Activated naive CD4-positive, alpha-beta T cell treated with Interleukin-2 at 50 U/mL for 16 hours (primary cell): ENCODE measurements at places on chromosomes 13 and 19.

- no peak for DNase-seq
Measured at GRCh38 chr19:2719920-2720776, 1.0 kb downstream of the DIRAS1 start.

GRCh38 chr13:75312884-75313520 lies 169.0 kb downstream of the TBC1D4 start:
- DNase-seq, result peak; percentile 55

DNA sequence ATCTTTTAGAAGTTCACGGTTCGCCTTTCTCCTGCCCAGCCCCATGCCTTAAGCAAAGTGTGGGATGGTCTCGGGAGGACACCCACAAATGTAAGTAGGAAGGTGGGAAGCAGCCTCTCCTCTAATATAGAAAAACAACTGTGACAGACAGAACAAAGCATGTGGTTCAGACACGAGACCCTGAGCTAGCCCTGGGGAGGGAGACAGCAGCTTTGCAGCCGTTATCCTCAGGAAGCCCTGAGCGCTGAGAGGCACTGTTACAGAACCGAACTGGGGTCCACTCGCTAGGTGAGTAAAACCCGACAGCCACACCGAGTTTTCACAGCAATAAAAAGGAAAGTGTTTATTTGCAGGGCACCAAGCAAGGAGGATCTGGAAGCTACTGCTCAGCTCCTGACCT lies 210.6 kb downstream of the UQCRFS1 start:
- DNase-seq, result no peak

DNA sequence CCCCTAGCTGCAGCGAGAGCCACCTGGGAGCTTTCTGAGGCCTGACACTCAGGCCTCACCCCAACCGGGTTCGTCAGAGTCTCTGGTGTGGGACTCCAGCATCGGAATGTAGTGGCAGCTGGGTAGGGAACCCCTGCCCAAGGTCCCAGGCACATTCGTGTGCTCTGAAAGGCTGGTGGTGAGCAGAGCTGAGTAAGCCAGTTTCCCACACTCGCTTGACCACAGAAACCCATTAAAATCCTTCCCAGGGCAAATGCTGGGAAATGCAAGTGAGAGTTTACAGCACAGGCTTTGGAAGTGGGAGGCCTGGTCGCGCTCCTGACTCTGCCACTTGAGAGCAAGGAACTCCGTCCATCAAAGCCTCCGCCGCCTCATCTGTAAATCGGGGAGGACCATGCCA lies 4.2 kb downstream of the TRAPPC6A start:
- DNase-seq, result no peak

GRCh38 chr13:99270518-99270917 lies 12.3 kb upstream of the GPR18 start:
- DNase-seq, result no peak

DNA sequence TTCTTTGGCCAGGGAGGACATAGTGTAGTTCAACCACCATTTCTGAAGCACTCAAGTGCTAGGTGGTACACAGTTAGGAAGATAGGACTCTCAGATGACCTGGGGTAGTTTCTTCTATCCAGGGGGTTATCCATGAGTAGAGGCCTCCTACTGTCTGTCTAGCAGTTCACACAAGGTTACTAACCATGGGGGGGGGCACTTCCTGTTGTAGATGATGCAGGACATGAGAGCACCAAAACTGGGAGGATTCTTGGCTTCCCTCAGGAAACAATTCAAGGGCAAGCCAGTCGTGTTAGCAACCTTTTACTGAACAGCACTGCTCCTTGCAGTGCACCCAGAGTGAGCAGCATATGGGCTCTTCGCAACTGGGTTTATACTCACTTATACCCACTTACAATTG lies 8.9 kb upstream of the TPP2 start:
- DNase-seq, result no peak

DNA sequence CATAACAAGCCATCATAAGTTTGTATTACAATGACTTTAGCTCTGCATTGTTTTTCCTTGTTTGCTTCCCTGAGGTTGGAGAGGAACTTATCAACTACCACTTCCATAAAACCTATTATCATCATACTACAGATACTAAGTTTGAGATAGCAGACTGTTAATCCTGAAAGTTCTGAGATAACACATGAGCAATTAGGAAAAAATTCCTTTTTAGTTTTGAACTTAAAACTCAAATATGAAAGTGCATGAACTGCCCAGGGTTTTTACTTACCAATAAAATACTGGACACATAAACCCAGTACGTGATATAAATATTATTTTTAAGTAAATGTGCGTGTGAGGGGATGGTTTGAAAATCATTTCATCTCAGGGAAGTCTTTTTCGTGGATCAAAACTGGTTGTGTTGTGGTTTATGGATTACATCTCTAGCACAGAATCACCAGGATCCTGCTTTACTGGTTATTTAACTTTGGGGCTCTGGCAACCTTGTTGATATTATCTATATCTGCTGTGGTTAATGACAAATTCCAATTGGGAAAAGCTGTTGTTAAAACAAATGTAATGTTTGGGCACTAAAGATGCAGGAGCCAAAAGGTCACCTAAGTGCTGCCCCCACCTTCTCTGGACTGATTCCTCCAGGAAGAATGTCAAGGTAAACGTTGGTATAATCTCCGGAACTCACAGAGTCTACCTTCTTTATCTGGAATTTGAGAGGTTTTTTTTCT lies 12.4 kb downstream of the CDX2 start:
- no peak for DNase-seq

DNA sequence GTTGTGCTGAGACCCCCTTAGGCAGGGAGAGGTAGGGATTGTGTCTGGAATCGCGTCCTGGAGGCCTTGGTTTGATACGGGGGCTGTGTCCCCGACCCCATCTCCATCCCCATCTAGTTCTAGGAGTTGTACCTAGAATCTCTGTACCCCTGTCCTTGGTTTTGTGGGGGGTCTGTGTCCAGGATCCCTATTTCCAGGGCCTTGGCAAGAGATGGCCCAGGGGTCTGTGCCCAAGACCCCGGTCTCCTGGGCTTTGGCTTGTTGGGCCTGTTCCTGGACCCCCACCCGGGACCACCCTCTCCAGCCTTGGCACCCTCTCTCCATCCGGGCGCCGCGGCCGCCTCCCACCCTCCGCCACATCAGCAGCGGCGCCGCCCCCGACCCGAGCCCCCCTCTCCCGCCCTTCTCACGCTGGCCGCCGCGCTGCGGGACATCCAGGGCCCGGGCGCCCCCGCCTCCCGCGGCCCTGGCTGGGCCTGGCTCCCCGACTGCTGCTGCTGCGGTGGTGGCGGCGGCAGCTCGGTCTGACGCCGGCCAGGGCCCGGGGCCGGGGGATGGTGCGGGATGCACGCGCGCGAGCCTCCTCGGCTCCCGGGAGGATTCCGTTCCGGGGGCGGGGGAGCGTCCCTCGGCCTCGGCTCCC lies at the start of gene NUMBL:
Gene NUMBL, minus strand, starts transcription at position 602 of the 643 bp plus-strand sequence. Its CDS starts 168 bp downstream, at position 434.
- no peak for DNase-seq

- DNase-seq, result no peak
Measured at GRCh38 chr13:46171217-46171616, 10.8 kb downstream of the LCP1 start.

DNA sequence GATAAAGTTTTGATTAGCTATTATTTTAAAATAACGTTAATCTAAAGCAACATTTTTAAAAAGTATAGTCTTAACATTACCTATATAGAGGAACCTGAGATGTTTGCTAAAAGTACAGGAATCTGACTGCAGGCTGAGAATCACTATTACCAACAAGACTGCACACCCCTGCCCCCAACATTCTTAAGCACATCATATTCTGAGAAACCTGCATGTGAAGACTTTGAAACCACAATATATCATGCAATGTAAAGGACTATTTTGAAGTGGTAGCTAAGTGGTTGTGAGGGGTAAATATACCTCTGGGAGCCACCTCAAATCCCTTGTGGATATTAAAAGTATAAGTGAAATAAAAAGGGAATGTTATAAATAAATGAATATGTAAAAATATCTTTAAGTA lies 119.0 kb upstream of the KLF12 start:
- no peak for DNase-seq

- no peak for DNase-seq
Measured at GRCh38 chr13:47420020-47420419, 523.2 kb upstream of the HTR2A start.

- no peak for DNase-seq
Measured at GRCh38 chr19:3186160-3186688, 494 bp downstream of the NCLN start.

- DNase-seq, result no peak
Measured at GRCh38 chr19:47135156-47135555, 4.5 kb downstream of the SAE1 start.

GRCh38 chr13:32039056-32039455 lies 7.5 kb downstream of the FRY start:
- DNase-seq, result no peak

GRCh38 chr13:31154939-31155338 lies 6.8 kb downstream of the HSPH1 start:
- DNase-seq, result no peak

GRCh38 chr13:106530171-106530851 lies 5.2 kb downstream of the EFNB2 start:
- DNase-seq, result no peak

DNA sequence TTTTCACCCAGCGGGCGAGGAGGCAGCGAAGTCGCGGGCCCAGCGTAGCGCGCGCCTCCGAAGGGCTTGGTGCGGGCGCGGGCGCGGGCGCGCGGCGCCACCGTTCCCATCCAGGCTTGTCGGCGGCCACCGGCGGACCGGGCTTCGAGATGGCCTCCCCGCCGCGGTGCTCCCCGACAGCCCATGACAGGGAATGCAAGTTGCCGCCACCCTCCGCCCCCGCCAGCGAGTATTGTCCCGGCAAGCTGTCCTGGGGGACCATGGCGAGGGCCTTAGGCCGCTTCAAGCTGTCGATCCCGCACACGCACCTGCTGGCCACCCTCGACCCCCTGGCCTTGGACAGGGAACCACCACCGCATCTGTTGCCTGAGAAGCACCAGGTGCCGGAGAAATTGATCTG lies at the start of gene WDR88:
Gene WDR88, plus strand, starts transcription at position 94 of the 400 bp plus-strand sequence. Its CDS starts 56 bp downstream, at position 150.
- DNase-seq, result no peak
